ENCODE measurements at places on chromosomes 7 and 10.

- DNase-seq = no peak
Observed at GRCh38 chr10:63423494-63423893, 42.3 kb downstream of the JMJD1C start.

DNA sequence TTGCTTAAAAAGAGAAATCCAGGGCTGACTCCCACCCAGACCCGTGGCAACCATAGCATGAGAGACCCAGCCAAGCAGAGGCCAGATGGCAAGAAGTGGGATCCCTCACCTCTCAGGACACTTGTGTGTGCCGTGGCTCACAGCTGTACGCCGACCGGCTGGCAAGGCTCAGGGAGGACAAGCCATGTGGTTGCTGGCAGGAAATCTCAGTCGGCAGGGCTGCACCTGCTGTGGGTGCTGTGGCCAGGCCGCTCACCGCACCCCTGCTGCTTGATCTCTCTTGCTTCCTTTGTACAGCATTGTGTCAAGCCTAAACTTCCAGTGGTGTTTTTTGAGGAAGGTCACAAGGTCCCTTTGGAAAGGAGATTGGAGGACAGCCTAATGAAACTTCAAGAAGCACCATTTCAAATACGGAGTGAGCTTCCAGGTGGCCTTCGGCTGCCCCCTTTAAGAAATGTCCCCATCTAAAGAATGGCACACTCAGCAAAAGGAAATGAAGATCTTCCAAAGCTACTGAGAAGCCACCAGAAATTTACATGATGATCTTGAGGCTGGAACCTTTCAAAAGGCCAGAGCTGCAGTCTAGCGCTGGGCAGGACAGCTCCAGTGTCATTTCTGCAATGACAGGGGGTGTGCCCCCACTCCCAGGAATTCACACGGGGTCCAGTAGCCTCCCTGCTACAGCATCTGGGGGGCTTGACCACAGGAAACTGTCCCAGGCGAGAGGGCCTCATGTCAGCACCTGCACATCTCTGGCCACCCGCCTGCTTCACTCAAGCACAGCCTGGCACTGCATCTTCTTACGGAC lies 409.0 kb upstream of the MGMT start:
- DNase-seq = no peak

DNA sequence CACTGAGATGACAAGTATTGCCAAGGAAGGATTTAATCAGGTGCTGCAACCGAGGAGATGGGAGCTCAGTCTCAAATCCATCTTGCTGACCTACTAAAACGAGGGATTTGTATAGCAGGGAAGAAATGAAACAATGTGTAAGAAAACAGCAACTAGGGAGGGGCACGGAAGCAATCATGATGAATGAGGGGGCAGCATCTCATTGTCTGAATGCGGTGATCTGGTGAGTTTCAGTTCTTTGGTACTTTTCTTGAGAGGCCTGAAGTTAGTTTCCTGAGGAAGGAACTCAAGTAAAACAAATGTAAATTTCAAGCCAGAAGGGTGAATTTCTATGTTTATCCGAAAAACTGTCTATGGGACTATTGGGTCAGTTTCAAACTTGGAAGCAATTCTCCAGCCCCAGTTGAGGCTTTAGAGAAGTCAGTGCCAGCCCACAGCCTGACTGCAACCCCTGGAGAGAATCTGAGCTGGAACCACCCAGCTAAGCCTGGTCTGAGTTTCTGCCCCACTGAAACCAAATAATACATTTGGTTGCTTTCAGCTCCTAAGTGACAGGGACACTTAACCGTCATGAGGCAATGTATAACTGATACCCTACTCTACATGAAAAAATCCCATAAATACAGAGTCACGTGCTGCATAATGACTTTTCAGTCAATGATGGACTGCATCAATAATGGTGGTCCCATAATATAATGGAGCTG lies 45.8 kb upstream of the TNS3 start:
- DNase-seq = no peak

- DNase-seq = no peak
Observed at GRCh38 chr10:132366499-132366898, 30.5 kb upstream of the PWWP2B start.

DNA sequence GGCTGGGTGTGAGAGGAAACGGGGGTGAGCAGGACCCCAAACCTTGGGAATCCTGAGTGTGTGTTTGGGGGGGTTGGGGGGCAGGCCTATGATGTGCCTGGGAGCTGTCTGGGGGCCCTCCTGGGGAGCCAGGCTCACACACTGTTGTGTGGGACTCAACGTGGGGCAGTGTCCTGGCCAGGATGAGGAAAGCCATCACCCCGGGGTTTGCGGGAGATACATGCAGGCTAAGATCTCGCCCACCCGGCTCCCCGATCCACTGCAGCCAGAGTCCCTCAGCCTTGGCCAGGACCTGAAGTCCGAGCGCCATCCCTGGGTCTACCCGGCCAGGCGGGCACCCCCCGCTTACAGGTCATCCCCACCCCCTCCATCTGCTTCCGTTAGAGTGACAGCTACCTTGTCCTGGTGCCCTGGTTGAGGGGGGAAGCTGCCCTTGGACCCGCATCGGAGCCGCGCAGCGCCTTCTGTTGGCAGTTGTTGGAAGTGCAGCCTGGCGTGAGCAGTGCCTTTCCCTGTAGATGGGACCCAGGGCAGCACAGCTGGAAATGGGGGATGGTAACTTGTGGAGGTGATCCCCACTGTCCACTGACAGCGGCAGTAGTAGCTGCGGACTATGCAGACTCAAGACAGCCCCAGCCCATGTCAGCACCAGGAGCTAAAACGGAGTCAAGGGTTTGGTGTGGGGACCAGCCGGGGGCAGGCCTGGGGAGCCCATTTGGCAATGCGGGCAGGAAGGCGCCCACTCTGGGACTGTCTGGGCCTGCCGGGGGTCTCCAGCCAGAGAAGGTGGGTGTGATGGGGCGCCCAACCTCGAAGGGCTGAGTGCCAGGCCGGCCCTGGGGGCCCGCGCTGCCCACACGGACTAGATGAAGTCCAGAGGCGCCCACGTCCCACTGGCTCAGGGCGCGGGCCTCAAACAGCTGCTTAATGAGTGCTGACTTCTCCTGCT lies 885.6 kb upstream of the ZNF722 start:
- no peak for DNase-seq

GRCh38 chr7:2030475-2031450 lies 202.0 kb downstream of the MAD1L1 start:
- no peak for DNase-seq

DNA sequence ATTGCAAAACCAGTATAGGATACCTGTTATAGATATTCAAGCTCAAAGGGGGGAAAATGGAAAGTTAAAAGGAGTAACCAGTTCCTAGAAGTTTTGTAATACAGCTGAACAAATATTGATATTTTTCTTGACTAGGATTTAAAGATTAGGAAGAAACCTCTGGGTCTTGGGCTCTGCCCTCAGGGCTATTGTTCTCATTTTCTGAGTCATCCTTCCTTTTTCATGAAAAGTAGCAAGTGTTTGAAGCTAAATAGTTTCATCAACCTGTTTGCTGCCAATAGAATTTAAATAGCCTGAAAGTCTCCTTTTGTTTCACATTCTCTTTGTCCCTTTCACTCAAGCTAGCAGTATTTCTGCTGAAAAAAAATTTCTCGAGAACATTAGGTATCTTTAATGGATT lies 1061.1 kb upstream of the GHITM start:
- DNase-seq = no peak

DNA sequence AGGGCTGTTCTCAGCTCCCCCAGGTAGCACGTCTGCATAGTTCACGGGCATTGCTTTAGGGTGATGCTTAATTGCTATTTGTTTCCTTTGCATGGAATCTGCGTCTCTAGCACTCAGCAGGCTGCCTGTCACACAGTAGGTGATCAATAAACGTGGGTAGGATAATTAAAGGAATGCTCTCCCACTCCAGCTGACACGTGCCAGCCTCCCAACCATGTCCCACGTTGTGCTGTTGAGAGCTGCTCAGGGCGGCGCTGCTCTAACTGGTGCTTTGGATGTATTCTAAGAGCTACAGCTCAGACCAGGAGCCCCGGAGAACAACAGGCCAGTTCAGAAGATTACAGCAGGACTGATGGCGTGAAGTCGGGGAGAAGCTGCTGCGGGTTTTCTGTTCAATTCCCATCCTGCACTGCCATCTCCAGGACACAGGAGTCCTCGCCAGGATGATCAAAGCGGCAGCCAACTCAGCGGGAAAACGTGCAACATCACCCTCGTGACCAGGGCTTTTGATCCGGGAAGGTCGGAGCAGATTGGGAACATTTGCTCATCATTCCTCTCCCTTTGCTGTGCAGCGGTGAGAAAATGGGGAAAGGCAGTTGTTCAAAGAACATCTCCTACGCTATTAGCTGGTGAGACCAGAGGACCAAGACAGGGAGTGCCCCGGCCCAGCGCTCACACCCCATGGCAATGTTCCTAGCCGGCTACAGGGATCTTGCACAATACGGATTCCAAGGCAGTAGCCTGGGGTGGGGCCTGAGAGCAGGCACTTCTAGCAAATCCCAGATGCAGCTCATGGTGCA lies 50.5 kb upstream of the FOXK1 start:
- peak; percentile 88 for DNase-seq

GRCh38 chr7:110130669-110131068 lies 960.3 kb upstream of the LRRN3 start:
- no peak for DNase-seq

- no peak for DNase-seq
Observed at GRCh38 chr10:66886848-66887247, 39.0 kb upstream of the LRRTM3 start.

GRCh38 chr7:82481499-82482097 lies 38.0 kb upstream of the CACNA2D1 start:
- peak; percentile 1 for DNase-seq

- DNase-seq = no peak
Observed at GRCh38 chr7:20491284-20491683, 124.2 kb upstream of the ABCB5 start.

DNA sequence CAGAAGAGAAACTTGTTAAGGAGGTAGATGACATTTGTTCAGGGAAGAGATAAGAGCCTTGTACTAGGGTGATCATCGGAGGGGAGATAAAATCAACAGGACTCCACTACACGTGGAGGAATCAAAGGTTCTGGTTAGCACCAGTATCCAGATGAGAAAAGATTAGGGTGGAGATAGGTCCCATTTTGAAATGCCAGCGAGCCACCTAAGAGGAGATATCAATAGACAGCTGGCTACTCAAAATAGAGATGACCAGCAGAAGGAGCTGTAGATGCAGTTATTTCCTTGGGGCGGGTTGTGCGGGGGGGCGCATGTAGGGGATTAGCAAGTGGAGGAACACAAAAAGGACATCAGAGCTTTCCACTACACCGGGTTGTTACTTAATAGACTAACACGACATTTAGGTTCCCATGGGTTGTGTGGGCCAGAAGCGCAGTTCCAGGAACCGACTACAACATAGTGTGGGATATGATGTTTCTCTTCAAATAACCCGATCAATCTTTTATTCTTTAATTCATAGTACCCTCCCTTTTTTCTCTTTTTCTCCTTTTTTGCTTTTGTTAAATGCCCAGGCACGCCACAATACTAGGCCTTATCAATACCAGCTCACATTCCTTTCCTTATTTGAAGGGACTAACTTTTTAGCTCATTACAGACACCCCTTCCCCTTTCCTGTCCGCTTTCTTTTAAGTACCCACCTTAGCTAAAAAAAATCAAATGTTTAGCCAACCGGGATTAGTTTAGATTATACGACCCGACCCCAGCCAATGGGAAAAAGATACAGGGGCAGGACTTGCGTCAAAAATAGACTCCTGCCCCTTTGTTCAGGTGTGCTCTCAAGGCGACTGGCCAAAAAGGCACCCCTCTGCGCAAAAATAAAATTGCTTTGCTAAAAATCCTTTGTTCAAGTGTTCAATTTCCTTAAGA lies 2.0 kb upstream of the KIF11 start:
- DNase-seq = peak; percentile 23

GRCh38 chr7:93228302-93228701 lies 2.0 kb upstream of the HEPACAM2 start:
- peak; percentile 49 for DNase-seq

DNA sequence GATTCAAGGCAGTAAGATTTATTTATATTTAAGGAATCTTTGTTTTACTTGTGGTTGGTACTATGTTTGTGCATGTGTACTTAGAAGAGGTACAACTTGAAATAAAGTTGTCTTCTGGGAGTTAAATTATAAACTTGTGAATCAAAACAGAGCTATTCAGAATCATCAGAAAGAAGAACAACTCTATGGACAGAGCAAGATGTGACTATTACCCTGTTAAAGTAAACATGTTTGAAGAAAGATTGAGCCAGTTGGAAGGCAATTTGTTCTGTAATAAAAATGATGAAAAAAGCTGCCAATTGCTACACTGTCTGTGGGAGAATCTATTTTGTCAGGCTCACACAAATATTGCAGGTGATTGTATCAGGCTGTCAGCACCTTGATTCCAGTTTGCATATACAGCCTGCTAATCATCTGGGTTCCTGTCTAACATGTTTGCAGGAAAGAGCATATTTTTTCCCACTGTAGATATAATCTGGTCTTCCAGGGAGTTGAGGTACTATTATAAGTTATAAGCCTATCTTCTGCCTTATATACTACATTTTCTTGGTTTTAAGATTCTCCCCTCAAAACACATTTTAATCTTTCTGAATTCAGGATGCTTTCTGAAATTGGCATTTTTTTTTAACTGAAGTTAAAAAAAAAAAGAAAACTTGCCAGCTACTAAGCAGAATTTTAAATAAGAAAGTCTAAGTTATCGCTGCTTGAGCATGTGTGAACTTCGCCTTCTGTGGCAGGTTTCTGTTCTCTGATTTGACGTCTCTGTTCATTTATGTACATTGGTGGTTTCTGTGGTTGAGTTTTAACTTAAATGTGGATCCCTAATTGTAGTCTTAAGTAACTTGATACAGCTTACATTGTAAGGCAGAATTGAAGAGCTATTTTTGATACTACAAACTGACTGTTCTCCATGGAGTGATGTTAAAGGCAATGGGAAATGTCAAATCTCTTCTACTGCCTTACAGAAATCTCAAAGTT lies 46.0 kb downstream of the ZNRF2 start:
- DNase-seq = no peak

GRCh38 chr7:40850017-40850416 lies 715.2 kb downstream of the SUGCT start:
- no peak for DNase-seq

- no peak for DNase-seq
Observed at GRCh38 chr10:47196691-47197090, 103.3 kb upstream of the GDF10 start.

- DNase-seq = no peak
Observed at GRCh38 chr7:123472750-123473445, 61.5 kb downstream of the IQUB start.

DNA sequence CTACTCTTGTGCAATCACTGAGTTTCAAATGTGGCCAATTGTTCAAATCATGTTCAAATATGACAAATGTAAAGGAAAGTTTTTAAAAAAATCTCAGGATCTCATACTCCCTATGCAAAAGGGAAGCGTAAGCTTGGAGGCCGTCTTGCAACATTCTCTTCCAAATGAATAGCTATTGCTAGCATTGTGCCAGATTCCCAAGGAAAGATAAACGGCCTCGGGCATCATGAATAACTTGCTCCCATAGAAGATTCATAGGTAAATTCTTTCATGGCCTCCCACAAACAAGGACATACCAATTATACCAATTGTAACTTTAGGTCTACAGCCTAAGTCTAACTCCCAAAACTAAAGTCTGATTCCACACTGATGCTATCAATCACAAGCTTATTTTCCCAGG lies 416.9 kb downstream of the THSD7A start:
- no peak for DNase-seq
